CD4-positive, alpha-beta T cell treated with Interleukin-21 for 1 hour (primary cell): ENCODE measurements at places on chromosomes 1 and 21.
A peak's percentile ranks its signal among the peaks of the same experiment; 100 is the strongest.

DNA sequence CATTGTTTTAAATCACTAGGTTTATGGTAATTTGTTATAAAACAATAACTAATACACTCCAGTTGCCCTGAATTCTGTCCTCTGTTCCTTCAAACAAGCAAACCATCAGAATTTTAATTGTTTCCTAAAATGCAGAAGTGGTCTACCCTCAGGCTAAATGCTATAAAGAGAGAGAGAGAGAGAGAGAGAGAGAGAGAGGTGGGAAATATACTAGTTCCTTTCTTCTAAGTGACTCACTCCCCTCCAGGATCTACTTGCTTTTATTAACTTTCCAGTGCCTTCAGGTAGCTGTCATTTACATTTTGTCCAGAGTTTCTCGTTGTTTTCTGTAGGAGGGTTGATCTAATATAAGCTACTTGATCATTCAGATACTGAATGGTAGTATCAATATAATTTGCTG lies 26.4 kb downstream of the LRRC53 start:
- no peak for DNase-seq

DNA sequence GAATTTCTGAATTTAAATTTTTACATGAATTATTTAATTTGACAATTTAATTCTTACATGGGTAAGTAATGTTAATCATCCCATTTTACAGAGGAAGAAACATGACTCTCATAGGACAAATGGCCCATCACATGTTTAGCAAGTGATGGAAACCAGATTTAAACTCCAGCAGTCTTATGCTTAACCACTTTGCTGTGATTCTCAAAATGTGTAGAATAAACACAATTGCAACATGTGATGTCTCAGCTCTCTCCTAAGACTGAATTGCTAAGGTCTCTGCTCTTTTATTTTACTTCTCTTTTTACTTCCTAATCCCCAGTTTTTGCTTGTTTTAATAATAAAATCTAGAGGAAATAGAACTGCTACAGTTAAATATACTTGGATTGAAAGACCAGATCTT lies 42.8 kb downstream of the HS2ST1 start:
- DNase-seq = no peak

DNA sequence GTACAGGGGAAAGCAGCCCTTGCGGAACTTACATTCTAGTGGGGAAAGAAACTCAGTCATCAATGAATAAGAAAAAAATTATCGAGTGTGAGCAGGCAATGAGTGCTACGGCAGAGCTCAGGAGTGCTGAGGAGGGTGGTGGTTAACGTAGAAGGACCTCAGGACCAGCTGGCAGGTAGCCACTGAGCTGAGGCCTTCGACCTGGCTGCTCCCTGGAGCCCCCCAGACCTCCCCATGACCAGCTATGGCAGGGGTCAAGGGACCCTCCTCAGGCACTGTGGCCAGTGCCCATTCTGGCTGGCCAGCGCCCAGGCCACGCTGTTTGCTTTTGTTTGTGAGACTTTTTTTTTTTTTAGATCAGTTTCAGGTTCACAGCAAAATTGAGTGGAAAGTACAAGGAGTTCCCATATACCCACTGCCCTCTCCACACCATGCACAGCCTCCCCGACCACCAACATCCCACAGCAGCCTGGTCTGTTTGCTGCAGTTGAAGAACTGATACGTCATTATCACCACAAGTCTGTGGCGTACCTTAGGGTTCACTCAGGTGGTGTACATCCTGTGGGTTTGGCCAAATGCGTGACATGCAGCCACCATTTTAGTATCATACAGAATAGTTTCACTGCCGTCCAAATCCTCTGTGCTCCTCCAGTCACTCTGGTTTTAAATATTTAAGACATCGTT lies 11.8 kb upstream of the TTC22 start:
- DNase-seq = no peak

DNA sequence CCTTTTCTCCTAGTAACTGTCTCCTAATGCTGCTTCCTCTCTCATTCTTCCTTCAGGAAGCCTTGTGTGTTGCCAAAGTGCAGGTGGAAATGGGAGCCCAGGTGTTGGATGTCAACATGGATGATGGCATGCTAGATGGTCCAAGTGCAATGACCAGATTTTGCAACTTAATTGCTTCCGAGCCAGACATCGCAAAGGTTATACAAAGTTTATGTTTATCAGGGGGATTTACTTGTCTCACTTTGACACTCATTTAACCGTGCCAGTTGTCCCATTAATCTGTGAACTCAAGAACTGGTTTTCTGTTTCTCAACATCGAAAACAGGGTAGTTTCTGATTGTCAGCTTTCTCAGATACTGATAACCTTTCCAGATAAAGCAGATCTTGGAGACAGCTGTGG lies 40.4 kb downstream of the MTR start:
- DNase-seq = no peak

- DNase-seq = no peak
These were observed 21.8 kb downstream of the ADORA1 start for GRCh38 chr1:203149188-203149840.

DNA sequence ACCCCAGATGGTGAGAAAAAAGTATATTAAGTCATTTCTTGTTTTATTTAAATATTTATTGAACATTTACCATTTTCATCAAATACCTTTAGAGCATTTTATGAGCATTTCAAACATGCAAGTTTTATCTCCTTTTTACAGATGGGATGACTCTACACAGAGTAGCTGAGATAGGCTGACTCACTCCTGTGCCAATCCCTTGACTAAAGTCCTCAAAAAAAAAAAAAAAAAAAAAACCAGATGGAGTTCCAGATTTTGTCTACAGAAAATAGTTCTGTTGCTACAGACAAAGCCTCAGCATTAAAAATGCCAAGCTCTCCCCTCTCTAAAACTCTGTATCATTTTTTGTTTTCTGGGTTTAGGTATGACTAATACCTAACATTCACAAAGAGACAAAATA lies 303.0 kb upstream of the PLD5 start:
- DNase-seq = no peak

DNA sequence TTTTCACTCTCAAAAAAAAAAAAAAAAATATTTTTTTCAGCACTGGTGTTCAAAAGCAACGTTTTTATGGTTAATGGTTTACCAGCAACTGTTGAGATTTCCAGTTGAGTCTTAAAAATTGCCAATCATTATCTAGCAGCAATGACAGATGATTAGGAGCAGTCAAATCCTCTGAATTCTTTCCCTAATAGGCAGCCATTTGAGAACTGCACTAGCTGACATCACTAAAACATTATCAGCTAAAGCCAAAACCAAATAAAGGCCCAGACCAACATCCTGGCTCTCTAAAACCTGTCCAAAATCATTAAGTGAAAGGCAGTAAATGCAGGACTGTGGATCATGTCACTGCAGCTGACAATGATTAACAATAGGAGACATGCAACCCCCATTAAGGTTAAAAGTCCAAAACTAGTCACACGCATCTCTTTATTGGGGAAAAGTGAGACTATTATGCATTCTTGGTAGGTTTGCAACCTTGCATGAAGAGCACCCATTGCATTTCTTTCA lies 14.0 kb downstream of the SFPQ start:
- no peak for DNase-seq

DNA sequence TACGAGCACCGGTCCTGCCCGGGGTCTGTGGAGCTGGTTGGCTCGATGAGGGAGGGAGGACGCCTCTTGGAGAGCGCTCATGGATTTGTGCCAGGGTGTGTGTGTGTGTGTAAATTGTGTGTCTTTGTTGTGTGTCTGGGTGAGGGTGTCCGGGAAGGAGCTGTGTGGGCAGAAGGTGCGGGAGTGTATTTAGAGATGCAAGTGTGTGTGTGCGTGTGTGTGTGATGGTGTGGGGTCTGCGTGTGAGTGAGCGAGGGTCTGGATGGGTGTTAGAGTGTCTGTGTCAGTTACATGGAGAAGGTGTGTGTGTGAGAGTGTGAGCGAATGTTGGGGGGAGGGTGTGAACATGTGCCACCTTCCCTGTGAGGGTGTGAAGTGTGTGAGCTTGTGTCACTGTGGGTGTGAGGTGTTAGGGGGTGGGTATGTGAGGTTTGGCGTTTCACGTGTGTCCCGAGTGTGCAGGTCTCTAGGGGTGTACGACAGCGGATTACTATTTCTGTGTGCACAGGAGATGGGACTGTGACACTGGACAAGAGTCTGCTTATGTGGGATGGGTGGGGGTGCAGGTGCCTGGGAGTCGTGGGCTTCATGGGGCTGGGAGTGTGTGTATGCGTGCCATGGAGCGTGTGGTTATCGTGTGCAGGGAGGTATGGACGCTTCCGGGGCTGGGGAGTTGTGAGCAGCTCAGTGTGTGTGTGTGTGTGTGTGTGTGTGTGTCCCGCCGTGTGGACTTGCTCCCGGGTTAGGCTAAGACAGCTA lies 880 bp downstream of the IGSF21 start:
- no peak for DNase-seq

GRCh38 chr1:220093361-220094015 lies 444 bp upstream of the IARS2 start:
- DNase-seq = no peak

GRCh38 chr21:42343556-42343955 lies 7.2 kb downstream of the TFF2 start:
- DNase-seq = no peak

GRCh38 chr1:22315315-22316078 lies 136.2 kb upstream of the ZBTB40 start:
- DNase-seq = no peak

- no peak for DNase-seq
These were observed 78.6 kb downstream of the PDE9A start for GRCh38 chr21:42732033-42732410.

DNA sequence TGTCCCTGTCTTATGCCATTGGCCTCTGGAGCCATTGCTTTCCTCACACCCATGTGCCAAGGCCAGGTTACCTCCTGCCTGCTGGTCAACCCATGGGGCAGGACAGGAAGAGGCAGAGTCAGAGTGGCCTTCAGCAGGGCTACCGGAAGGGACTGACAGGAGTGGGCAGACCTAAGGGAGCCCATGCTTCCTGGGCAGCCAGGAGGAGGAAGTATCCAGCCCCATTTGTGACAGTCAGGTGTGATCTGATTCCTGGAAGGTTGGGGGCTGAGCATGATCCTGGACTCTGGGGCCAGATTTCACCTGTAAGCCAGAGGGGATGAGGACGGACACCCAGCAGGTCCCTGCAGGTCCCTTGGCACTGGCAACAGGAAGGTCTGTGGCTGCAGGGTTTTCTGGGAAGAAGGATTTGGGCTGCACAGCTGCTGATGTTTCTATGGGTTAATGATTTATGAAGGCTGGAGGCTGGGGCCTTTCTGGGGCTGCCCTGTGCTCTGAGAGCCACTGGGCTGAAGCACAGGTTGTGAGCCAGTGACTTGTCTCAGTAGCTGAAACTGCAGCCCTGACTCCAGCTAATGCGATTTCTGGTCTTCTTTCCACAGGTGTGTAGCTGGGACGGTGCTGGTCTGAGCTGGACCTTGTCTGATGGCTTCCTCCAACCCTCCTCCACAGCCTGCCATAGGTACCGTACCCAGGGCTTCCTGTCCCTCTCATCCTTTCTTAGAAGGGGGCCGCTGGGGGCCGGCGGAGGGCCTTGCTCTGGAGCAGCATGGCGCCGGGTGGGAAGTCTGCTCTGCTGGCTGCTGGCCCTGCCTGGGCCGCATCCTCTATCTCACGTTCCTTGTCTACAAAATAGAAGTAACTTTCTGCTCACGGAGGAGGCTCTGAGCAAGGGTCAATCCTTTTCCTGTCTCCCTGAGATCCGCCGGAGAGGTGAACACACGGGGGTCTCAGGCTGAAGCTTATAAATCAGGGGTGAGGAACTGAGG lies 40.7 kb downstream of the ARHGEF10L start:
- DNase-seq = no peak

DNA sequence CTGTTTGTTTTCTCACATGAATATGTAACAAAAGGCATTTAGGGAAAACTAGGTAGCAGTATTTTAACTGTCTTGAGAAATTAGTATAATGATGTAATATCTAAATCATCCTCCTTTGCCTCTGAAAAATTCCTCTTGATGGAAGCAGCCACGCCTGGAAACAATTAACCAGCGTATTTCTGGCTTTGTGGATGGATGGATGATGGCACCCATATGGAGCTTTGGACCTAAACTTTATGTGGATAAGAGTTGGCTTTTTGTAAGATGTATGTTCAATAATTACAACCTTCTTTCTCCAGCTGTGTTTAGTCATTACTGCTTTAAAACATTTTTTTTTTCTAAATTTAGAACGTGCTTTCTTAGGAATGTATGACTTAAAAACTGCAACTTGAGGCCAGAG lies 12.7 kb downstream of the CDCA8 start:
- no peak for DNase-seq

GRCh38 chr1:11134251-11134897 lies 34.7 kb upstream of the EXOSC10 start:
- DNase-seq = no peak

DNA sequence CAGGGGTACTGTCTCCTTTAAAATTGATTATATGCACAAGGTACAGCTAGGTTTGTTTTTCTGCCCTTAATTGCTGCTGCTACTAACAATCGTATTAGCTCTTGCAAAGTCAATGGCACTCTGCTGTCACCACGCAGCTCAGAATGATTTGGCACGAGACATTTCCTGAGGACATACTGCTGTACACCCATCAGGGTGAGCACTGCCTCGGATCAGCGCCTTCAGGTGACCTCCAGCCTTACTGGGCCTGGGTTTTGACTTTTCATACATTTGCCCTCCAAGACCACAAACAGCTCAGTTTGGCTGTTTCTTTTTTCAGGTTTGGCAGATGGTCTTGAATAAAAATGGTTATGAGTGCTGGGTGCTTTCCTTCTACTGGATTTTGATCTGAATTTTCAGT lies 110.9 kb downstream of the NTPCR start:
- no peak for DNase-seq

DNA sequence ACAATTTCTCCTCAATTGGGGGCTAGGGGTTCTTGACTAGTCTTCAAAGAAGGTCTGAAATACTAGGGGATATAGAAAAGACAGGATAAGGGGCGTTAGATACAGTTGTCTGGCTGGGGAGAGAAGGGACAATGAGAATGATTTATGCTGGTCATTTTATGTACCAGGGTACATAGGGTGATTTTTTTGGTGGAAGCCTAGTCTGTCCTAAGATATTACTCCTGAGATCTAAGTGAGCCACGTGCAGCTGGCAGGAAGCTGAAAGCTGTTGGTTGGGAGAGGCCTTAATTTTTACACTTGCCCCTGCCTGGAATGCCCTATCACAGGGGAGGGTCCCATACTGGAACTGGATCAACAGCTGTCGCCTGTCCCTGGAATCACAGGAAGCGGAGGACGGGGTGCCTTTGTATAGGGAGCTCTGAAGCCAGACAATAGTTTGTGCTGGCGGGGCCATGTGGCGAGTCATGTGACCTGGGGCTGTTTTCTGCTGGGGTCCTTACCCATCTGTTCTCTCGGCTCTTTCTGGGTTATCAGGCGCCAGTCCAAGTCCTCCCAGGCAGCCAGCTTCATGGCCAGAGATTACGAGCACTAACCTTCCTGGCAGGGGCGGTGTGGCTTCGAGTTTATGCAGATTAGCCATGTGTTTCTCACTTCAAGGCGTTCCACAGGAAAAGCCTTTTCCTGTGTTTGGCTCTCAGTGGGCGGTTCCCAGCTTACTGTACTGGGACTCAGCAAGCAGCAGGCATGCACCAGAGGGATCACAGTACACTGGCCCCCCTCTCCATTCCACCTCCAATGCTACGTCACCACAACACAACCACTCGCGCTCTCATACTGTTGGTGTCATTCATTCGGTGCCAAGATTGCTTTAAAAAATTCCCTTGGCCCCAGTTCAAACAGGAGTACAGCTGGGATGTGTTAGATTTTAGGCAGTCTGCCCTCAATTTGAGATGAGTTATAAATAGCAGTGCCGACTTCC lies 27.5 kb downstream of the ARID1A start:
- peak; percentile 60 for DNase-seq
